ENCODE measurements at places on chromosomes 3 and 15.

GRCh38 chr3:188416041-188416440, 262.1 kb downstream of the LPP start:
- DNase-seq, result no peak

GRCh38 chr3:195849322-195850074, 37.8 kb upstream of the MUC4 start:
- no peak for DNase-seq

- DNase-seq, result no peak
Measured at GRCh38 chr3:150014782-150015181, 44.1 kb upstream of the PFN2 start.

- no peak for DNase-seq
Measured at GRCh38 chr15:96347181-96348111, 16.9 kb downstream of the NR2F2 start.

- no peak for DNase-seq
Measured at GRCh38 chr15:52653431-52653964, 25.7 kb downstream of the ATOSA start.

DNA sequence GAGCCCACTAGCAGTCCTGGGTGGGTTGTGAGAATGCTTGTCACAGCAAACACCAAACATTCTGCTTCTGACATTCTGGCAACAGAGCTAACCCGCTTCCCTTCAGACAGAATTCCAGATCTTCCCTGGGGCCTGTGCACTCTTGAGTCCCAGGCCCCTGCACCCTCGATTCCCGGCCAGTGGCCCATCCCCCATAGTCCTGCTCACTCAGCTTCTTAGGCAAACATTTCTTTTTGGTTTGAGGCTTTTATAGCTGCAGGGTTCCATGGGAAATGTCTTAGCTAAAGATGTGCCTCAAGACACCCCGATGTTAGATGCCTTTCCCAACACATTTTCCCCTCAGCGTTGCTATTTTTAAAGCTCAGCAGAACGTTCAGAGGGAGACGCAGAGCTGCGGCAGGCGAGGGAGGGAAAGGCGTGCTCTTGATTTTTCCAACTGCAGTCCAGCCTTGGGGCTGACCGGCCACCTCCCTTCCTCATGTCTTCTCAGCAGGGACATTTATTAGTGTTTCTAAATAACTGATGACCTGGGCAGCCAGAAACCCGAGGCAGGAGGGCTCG, 35.2 kb downstream of the ABTB1 start:
- no peak for DNase-seq

- DNase-seq, result no peak
Measured at GRCh38 chr3:8827641-8828040, 58.2 kb upstream of the OXTR start.

All from omental fat pad (tissue), 4 donors.